ENCODE measurements at places on chromosomes 4 and X. TPM values are rescaled to one million over a fixed set of nuclear protein-coding genes. Genes with fewer than 3 reads are reported as not detected.
A peak's percentile ranks its signal among the peaks of the same experiment; 100 is the strongest.

GRCh38 chr4:112884406-112884805 lies 165.0 kb upstream of the ANK2 start:
- DNase-seq = peak; percentile 72

DNA sequence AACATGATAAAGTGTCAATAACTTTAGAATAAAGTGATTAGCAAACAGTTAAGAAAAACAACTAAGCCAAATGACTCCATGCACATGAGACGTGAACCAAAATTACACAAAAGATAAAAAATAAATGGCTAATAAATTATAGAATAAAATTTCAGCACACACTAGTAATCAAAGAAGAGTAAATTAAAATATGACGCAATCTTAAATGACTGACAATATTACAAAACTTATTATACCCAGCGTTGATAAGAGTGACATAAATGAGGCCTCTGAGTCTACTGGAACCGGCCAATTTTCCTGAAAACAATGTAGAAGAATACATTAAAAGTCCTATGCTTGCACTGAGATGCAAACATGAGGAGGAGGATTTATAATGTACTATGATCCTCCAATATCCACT lies 187.4 kb downstream of the DHX15 start:
- DNase-seq = no peak

DNA sequence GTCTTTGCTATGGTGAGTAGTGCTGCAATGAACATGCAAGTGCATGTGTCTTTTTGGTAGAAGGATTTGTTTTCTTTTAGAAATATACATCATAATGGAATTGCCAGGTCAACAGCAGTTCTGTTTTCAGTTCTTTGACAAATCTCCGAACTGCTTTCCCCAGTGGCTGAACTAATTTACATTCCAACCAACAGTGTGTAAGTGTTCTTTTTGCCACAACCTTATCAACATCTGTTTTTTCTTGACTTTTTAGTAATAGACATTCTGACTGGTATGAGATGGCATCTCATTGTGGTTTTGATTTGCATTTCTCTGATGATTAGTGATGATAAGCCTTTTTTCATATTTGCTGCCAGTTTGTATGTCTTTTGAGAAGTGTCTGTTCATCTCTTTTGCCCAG lies 406.3 kb downstream of the DTHD1 start:
- no peak for DNase-seq

- DNase-seq = no peak
These were observed 33.4 kb downstream of the CYTL1 start for GRCh38 chr4:4985844-4986243.

GRCh38 chr4:83205760-83206159 lies 78.8 kb downstream of the COQ2 start:
- no peak for DNase-seq

- no peak for DNase-seq
These were observed 94.5 kb upstream of the IL15 start for GRCh38 chr4:141541851-141542250.

DNA sequence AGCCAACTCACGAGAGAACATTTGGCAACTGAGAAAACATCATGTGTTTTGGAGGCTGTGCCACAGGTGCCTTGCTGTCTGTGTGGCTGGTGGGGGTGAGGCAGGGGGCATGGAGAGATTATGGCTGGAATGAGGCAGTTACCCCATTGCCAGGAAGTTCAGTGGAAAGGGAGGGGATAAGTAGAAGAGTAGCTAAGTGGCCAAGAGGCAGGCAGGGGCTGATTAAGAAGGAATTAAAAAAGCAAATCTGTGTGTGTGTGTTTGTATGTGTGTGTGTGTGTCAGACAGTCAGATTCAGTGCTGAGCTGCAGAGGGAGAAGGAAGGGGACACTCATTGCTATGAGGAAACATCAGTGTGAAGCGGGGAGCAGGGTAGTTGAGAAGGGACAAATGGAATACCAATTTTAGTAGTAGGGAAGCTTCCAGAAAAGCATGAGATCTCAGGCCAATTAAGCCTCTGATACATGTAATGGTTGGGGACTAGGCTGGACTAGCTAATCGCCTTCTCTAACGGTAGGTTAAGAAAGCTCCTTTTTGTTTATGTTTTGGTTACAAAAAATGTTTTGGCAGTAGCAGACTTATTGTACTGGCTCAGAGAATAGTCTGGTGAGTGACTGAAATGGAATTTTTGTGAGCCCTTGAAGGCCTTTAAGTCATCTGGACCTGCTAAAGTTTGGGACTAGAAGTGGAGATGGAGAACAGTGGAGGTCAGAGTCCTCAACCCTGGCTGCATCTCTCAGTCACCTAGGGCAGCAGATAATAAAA lies 18.5 kb downstream of the TMEM164 start:
- DNase-seq = peak; percentile 33

The HSD17B10 gene
- total RNA-seq = 43.4 TPM

The KCNE5 gene
- 33.6 TPM for total RNA-seq

The SPATA4 gene
- not detected for total RNA-seq

The CFP gene
- 1.9 TPM for total RNA-seq

The TNIP3 gene
- not detected for total RNA-seq

All from tongue (tissue), 3 donors.